Activated T-helper 1 cell treated with Interleukin-2 at 50 U/mL for 16 hours (primary cell): ENCODE measurements at places on chromosomes 2 and 18.

DNA sequence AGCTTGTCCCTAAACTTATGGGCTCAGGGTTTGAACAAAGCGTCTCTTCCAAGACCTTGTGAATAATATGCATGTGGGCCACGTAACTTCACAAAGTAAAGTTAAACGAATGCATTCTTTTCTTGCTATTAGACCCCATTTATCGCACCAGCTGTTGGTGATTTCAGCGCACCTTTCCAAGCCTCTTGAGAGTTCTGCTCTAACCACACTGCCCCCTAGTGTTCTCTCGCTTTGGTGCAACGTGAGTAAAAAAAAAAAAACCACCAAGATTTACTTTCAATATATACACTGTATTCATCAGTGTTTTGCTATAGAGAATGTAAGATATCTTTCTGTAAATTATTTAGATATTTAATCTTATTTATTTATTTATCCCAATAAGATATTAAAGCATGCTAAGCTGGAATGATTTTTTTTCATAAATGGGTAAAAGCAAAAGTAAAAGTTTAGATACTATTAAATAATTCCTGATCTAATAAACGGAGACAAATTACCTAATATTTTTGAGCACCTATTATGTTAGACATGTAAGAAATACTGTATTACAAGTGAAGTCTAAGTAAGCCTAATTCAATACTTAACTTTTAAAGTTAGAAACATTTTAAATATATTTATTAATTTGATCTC lies 459.5 kb downstream of the DLGAP1 start:
- no peak for DNase-seq

GRCh38 chr2:20126040-20126439 lies 74.6 kb upstream of the LAPTM4A start:
- DNase-seq: no peak

GRCh38 chr18:70221156-70221914 lies 15.8 kb upstream of the RTTN start:
- no peak for DNase-seq

- DNase-seq: no peak
Observed at GRCh38 chr2:148674063-148675020, 29.8 kb downstream of the EPC2 start.

GRCh38 chr2:124559236-124559635 lies 534.1 kb downstream of the CNTNAP5 start:
- DNase-seq: no peak

DNA sequence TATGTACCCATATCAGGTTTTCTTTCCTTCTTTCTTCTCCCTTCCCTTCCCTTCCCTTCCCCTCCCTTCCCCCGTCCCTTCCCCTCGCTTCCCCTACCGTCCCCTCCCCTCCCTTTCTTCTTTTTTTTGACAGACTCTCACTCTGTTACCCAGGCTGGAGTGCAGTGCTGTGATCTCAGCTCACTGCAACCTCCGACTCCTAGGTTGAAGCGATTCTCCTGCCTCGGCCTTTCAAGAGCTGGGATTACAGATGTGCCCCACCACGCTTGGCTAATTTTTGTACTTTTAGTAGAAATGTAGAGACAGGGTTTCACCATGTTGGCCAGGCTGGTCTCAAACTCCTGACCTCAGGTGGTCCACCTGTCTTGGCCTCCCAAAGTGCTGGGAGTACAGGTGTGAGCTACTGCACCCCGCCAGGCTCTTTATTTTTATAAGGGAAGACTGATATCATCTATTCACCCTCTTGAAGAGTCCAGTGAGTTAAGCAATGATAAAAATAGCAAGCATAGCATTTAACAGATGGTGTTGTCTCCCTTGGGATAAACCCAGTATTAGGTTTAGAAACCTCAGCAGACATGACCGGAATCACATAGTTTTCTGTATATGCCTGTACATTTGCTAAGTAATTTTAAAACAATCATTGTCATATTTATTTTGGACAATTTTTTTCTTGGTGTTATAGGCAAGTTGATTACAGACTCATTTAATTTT lies 888.4 kb downstream of the TRIB2 start:
- no peak for DNase-seq

DNA sequence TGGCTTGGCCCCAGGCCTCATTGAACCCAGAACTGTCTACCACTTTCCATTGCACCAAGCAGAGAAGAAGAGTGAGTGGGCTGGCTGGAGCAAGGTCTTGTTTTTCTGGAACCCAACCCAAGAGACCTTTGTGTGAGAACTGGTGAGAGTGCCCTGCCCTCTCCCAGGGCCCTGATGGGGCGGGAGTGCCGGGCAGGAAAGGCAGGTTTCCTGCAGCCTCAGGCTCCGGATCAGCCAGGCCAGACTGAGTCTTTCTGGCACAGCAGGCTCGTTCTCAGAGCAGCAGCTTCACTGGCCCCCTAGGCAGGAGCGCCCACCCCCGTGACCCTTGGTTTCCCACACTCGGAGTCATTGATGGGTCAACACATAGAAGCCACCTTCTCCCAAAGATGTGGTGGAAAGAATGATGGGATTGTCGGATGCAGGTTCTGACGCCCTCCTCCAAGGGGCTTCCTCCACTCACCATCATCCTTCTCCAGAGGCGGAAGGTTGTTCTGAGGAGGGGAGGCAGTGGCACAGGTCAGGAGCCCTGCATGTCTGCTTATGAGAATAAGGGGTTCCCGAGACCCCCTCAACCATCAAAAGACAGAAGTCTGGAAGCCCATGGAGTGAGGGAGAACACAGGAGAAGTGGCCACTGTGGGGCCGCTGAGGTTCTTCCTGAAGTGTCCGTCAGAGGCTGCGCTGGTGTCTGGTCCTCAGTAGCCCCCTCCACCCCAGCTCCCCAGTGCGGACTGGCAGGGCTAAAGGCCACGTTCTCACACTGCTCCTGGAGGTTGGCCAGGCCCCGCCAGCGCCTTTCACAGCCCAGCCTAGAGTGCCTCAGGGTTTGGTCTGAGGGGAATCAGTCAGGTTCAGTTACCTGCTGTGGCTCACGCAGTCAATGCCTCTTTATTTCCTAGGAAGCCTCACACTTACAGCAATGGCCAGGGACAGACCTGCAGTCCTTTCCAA lies 62.8 kb upstream of the LAPTM4A start:
- no peak for DNase-seq

DNA sequence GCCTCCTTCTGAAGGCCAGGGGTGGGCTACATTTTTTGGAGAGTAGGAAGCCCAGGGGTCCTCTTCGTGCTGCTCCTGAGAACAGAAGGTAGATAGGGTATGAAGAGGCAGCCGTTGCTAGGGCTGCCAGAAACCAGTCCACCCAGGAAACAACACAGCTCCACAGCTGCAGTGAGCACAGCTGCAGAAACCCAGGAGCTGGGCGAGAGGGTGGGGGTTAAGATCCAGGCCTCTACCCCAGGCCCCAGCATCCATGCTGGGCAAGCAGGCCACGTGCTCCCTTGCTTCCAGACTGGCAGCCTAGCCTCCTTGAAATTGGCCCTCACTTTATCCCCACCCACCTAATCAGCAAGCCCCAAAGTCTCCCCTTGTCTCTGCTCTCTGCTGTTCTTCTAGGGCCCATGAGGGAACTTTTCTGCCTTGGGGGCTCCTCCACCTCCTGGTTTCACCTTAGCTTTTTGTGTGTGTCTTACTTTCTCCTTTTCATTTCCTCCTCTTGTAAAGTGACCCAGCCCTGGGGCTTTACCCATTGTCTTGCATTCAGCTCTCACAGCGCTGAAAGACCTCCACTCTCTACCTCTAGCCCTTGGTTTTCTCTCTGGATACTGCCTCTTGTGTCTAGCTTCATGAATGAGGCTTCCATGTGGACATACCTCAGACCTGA lies 30.7 kb downstream of the STON1 start:
- no peak for DNase-seq

GRCh38 chr2:24080701-24081100 lies 3.9 kb downstream of the TP53I3 start:
- no peak for DNase-seq

- no peak for DNase-seq
Observed at GRCh38 chr18:27996801-27997272, 180.1 kb downstream of the CDH2 start.

- no peak for DNase-seq
Observed at GRCh38 chr2:54500404-54501205, 44.5 kb downstream of the SPTBN1 start.

DNA sequence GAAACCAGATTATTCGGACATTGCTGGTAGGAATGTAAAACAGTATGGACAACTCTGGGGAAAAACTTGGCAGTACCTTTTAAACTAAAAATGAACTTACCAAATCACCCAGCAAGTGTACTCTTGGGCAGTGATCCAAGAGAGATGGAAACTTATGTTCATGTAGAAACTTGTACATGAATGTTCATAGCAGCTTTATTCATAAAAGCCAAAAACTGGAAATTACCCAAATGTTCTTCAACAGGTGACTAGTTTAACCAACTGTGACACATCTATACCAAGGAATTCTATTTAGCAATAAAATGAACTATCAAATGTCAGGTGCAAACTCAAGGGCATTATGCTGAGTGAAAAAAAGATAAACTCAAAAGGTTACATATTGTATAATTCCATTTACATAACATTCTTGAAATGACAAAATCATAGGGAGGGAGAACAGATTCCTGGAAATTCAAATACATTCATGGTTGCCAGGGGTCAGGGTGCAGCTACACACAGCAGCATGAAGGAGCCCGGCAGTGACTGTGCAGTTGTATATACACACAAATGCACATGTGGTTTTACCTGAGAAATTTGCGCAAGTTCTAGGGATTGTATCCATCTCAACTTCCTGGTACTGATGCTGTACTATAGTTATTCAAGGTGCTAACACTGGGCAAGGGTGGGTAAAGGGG lies 3.5 kb upstream of the RNU4ATAC start:
- no peak for DNase-seq

GRCh38 chr2:47198985-47199451 lies 43.9 kb upstream of the STPG4 start:
- no peak for DNase-seq

DNA sequence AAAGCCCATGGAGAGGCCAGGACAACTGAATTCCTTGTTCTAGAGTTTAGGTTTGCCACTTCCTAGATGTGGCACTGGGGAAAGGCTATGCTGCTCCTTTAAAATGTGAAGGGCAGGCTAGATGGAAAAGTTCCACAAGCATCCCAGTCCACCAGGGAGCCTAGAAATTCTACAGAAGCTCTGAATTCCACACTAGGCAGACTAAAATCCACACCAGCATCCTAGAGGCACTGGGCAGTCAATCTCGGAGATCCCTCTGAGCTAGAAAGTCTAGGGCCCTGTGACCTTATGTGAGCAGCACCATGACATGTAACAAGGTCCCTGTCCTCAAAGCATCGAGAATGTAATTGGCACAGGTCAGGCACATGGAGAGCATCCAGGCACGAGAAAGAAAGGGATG lies 71.5 kb downstream of the LYPD1 start:
- no peak for DNase-seq

- no peak for DNase-seq
Observed at GRCh38 chr2:1937066-1937465, 192.8 kb upstream of the PXDN start.

DNA sequence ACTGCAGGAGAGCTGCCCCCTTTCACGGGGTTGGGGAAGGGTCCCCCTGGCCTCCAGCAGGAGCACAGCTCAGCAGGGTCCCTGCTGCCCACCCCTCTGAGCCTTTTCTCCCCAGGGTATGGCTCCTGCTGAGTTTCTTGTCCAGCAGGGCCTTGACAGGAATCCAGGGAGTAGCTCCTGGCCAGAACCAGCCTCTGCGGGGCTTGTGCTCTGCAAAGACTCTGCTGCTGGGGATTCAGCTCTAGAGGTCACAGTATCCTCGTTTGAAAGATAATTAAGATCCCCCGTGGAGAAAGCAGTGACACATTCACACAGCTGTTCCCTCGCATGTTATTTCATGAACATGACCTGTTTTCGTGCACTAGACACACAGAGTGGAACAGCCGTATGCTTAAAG lies 21.2 kb downstream of the FOSL2 start:
- DNase-seq: no peak

DNA sequence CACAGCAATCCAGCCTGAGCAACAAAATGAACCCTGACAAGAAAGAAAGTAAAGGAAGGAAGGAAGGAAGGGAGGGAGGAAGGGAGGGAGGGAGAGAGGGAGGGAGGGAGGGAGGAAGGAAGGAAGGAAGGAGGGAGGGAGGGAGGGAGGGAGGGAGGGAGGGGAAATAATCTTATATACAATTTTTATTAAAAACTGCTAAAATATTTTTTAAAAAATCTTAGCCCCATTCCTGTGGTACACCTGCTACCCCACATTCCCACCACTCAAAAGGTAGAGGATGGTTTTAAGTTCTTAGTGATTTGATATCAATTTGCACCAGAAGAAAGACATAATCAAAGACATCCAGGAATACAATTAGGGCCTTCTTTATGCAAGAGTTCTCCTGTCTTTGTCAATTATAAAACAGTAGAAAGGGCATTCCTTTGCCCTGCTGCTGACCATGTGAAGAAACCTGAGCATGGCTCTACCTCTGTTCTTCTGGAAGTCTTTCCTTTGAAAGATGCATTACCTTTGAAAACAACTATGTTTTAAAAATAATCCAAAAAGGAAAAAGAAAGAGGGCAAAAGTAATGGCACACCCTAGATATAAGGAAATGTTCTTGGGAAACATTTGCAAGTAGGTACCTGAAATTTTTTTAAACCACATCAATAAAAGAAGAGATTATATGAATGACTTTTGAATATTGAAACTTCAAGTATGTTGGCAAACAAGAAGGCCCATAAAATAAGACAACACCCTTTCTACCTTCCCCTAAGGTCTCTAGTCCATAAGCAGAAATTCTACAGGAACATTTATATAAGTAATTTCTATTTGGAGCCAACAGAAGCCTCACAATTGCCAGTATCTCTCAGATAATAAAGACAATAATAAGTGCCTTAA lies 33.7 kb upstream of the ACVR2A start:
- DNase-seq: no peak

GRCh38 chr18:80229766-80230745 lies 17.3 kb downstream of the PARD6G start:
- no peak for DNase-seq

DNA sequence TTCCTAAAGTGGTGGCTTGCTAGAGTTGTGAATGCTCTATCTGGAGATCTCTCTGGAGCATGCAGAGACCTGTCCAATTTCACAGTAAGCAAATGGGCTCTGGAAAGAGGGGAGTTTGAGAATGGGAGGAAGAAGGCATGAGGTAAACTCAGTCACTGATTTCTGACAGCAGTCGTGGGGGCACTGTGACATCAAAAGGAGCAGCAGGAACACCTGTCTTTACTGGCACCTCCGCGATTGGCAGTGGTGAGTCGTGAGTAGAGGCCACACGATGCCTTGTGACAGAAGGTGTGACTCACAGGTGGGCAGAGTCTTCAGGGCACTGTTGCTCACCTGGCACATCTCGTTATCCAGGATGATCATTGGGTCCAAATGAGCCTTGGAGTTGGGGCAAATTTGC lies 38.8 kb upstream of the CAVIN2 start:
- DNase-seq: no peak
